NCI-H2029 (cell line): ENCODE measurements at places on chromosomes 7 and 10.
A peak's percentile ranks its signal among the peaks of the same experiment; 100 is the strongest.

DNA sequence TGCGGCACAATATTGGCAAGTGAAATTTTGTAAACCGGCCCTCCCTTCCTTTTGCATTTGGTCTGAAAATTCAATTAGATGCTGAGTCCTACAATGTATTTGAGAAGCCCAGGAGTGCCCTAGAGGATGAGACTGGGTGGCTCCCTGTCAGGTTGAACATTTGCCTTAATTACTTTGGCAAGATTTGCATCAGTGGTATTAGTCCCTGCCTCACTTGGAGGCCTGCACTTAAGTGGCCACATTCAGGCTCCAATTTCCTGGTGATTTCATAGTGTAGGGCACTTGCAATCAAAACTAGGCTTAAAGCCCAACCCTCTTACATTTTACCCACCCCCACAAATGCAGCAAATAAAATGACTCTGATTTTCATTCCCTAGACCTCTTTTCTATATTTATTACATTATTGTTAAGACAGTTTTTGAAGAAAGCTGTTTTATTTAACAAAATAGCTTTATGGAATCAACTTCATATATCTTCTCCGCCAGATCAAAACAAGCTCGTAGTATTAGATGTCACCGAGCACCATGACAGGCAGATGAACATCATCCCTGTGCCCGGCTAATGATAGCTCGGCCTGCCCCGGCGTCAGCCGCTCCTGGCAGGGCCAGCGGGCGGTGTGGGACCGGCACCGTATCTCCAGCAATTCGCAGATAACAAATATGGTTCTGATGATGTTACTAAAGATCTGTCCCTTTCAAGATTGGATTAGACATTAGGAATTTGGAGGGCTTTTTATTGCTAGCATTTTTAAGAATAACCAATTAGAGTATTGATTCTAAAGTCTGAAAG lies 73.6 kb downstream of the EGFR start:
- peak; percentile 79 for DNase-seq

GRCh38 chr10:130194991-130195645 lies 58.9 kb downstream of the GLRX3 start:
- DNase-seq: no peak

DNA sequence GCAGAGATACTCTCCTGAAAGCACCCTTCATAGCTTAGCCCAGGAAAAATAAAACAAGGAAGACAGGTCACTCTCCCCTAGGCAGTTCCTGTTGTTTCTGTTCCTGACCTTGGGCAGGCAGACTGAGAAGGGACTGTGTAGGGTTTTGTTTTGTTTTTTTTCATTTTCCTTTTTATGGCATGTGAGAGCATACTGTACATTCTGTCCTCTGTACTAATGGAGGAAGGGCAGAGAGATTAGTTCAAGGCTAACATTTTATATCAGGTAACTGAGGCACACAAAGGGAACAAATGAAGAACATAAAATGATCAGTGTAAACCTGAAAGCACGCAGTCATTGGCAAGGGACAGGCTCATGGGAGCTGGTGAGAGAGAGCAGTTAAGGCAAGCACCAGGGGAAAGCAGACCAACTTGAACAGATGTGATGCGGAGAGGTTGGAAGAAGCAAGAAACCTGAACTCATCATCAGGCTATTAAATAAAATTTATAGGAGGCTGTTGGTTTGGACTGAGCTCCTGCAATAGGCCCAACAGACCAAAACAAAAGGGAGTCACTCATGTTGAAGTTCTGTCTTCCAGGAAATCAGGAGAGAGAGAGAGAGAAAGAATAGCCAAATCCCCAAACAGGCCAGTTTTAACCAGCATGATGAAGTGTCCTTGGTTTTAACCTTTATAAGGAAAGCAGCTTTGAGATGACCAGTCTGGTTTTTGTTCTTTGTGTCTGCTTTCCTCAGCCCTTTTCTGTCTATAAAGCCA lies 34.1 kb upstream of the PDCD4 start:
- no peak for DNase-seq

- DNase-seq: peak; percentile 27
These were observed at the start of gene KIF5B for GRCh38 chr10:32056136-32057035. TSS of gene KIF5B (minus strand) at chr10:32056425. CDS start at chr10:32055973, 452 bp downstream.
